ENCODE measurements at places on chromosomes 7 and 10.

DNA sequence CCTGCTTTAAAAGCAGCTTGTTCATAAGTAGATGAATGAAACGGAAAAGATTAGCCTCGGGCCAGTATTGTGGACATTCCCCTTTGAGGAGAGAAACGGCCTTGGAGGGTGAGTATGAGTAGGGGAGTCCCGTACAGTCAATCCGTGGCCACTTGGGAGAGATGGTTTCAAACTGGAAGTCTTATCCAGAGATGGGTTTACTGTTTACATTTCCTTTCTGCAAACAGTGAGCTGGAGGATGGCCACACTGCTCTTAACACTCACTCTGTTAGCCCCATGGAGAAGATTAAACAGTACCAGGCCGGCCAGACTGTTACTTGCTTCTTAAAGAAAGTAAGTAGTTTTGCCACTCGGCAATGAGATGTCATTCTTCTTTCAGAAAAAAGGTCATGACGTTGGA is 20.3 kb downstream of the CALHM2 start:
- DNase-seq: no peak

- DNase-seq: no peak
Observed at GRCh38 chr10:98076086-98076485, 45.7 kb upstream of the CRTAC1 start.

GRCh38 chr10:14365266-14365665 is 34.5 kb upstream of the FRMD4A start:
- DNase-seq: no peak

- no peak for DNase-seq
Observed at GRCh38 chr7:66933469-66933868, 12.4 kb downstream of the TMEM248 start.

DNA sequence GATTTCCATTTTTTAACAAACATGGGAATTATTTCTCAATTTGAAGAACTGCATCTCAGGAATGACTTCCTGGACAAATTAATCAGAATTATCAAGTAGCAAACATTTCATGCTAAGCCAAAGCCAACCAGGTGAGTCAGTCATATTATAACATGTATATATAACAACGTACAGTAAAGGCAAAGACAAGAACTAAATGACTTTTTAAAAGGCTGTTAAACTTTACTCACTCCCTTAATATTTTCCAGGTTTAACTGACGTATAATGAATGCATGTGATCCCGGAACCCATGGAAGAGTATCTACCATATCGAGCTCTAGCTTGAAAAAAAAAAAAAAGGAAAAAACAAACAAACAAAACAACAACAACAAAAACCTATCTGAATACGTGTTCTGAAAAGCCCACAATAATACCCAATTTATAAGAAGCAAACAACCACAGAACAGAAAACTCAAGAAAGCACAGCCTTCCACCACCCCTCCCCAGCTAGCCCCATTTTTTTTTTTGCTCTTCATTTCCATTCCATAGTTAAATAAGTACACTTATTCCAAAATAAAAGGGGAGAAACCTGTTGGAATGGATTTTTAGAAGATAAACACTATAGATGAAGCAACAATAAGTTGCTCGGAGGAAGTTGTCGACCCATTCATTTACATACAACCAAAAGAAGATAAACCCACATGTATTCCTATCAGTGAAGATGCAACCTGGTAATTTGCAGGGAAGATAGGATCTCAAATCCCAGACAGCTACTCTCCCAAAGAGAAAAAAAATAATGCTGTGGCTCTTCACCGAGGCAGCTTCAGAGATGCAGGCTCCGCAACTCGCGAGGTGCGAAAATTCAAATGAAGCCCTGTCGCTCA is 537 bp downstream of the NAPEPLD start:
- DNase-seq: peak; percentile 33

- no peak for DNase-seq
Observed at GRCh38 chr10:9613338-9614075, 1404.2 kb upstream of the CELF2 start.
